ENCODE measurements at places on chromosomes 1 and 21.

DNA sequence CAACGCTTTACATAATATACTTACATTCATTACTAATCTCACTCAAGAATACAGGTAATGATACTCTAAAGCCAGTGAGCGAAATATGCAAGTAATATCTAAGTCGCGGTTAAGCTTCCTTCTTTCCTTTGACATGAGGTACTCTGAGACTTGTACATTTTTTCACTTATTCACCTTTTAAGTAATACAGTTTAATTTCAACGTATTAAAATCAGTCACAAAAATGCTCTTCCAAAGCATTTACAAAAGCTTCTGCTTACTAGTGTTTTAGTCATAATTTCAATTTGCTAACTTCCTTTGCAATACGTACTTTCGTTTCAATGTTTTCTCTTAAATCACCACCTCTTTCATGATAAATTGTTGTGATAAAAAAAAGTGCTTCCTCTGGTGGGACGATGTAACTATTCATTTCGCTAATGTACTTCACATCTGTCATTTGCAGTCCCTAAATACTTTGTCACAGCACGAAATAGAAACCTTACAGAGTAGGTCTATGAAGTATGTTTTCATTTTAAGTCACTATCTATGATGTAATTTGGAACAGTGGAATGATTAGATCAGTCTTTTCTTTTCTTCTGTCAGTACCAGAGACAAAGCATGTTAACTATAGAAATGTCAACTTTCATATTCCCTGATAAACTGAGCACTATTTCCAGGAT, 34.0 kb upstream of the ADGRL4 start:
- no peak for DNase-seq

DNA sequence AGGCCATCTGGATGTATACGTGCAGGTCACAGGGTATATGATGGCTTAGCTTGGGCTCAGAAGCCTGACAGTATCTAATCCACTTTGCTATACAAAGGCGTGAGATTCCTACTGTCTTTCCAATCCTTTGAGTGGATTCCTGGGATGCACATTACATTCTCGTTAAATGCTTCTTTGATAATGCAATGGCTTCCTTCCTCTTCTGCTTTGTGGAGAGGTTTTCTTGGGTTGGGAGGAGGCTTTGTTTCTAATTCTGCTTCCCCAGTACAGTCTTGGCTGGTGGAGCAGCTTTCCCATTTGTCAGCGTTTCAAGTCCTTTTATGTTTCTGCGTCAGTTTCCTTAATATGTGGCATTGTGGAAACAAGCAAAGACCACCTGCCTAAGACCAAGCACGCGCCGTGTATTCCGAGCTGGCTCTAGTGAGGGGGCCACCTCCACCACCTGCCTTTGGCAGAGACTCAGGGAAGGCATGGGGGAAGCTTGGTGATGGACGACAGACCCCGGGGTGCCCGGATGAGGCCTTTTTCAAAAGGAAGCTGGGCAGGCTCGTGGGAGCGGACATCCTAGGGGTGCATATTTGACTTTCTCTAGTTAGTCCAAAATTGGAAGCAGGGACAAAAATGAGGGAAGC, 72.7 kb downstream of the WDR4 start:
- no peak for DNase-seq

- no peak for DNase-seq
Measured at GRCh38 chr21:36728371-36729111, 29.6 kb downstream of the SIM2 start.

DNA sequence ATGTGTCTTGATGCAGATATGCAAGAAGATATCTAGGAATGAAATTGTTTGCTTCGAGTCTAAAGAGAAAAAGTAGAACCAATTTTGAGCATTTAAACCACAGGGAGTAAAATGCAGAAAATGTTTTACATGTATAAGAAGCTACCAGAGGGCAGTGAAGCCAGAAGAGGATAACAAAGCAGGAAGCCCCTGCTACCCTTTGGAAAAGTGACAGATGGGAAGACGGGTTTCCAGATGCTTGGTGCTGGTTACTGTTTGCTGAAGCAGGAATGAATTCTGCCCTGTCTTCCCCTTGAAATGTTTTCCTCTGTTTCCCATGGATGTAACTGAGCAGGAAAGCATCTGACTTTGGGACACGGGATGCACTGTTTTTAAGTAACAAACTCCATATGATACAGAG, 822.2 kb downstream of the MRPL39 start:
- no peak for DNase-seq

GRCh38 chr1:234963180-234963903, 165.3 kb downstream of the TOMM20 start:
- DNase-seq, result peak; percentile 77

DNA sequence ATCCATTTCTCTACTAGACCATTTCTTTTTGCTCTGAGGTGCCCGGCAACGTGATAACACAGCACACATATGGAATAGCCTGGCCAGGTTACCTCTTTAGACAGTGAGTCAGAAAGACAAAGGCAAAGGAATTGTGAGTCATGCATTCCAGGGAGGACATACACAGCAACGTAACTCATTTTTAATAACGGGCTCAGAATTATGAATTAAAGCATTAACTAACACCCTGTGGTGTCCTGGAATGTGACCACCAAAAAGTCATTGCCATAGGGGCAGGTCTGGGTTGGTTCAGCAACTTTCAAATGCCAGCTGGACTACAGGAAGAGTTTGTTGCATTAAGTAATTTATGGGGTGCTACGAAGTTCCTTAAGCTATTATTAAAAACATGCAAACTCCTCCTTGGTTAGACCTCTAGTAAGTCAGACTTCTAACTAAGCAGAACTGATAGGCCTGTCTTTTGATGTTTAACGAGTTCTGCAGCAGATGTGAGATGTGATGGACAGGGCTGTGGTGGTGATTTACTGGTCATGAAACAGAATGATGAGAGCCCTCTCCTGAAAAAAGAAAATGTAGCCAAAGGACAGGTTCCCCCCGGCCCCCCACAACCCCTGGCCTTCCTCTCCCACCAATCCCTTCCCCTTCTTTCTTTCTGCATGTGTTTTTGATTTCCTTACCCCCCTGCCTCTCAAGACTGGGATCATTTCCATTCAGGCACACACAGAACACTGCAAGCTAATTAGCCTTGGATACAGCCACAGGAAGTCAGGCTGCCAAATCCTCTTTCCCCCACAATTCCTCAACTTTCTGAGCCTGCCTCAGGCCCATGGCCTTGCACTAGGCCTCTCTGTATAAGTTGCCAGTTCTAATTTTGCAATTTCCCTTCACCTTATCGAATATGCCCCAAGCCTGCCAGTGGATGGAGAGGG, 88.9 kb upstream of the HAO2 start:
- no peak for DNase-seq

- no peak for DNase-seq
Measured at GRCh38 chr1:243712242-243712641, 137.8 kb downstream of the AKT3 start.

DNA sequence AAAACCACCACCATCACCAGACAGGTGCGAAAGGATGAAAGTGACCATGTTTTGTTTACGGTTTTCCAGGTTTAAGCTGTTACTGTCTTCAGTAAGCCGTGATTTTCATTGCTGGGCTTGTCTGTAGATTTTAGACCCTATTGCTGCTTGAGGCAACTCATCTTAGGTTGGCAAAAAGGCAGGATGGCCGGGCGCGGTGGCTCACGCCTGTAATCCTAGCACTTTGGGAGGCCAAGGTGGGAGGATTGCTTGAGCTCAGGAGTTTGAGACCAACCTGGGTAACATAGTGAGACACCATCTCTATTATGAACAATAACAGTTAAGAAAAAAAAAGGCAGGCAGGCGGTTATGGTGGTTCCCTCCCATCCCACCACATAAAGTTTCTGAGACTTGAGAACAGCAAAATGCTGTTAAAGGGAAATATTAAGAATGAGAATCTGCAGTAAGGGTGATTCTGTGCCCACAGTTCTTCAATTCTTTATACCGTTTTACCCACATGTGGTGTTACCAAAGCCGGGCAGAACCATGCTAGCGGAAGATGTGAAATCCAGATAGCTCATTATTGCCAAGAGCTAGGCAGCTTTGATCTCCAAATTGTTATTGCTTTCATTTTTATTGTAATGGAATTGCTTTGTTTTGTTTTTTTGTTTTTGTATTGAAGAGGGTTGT, 34.5 kb upstream of the TDRD10 start:
- DNase-seq, result no peak

DNA sequence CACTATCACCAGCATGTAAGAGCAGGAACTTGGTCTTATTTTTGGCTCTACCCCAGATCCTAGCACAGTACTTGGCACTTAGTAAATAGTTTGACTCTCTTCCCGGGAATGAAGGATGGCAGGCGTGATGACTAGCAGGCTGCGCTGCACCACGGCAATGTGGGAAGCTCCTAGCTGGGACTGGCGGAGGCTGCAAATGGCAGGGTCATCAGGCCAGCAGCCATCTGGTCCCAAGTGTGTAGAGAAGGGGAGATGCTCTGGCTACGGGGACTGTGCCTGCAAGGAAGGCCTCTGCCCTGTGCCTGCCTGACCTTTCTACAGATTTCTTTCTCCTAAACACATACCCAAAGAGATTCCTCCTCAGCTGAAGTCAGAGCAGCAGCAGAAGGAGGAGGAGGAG, 95.0 kb downstream of the KCND3 start:
- no peak for DNase-seq

DNA sequence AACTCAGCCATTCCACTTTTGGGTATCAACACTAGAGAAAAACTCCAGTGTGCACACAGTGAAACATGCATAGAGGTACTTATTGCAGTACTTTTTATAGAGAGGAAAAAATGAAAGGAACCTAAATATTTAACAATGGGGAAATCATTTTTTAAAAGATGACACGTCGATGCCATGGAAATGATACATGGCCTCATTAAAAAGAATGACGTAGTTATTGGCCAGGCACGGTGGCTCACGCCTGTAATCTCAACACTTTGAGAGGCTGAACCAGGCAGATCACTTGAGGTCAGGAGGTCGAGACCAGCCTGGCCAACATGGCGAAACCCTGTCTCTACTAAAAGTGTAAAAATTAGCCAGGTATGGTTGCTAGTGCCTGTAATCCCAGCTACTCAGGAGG, 42.5 kb downstream of the MATN1 start:
- DNase-seq, result no peak

DNA sequence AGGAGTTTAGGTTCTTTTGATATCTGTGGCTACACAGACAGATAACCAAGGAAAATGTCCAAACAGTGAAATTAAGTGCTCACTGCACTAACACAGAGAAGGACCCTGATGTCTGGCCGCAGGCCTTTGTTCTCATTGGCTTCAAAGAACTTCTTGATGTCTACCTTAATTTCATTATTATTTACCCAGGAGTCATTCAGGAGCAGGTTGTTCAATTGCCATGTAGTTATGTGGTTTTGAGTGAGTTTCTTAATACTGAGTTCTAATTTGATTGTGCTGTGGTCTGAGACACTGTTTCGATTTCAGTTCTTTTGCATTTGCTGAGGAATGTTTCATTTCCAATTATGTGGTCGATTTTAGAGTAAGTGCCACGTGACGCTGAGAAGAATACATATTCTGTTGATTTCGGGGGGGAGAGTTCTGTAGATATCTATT, 15.2 kb upstream of the LGALS8 start:
- DNase-seq, result no peak

GRCh38 chr1:84236256-84236655, 65.3 kb upstream of the SAMD13 start:
- DNase-seq, result no peak

GRCh38 chr1:153365696-153366095, 8.0 kb downstream of the S100A9 start:
- no peak for DNase-seq

DNA sequence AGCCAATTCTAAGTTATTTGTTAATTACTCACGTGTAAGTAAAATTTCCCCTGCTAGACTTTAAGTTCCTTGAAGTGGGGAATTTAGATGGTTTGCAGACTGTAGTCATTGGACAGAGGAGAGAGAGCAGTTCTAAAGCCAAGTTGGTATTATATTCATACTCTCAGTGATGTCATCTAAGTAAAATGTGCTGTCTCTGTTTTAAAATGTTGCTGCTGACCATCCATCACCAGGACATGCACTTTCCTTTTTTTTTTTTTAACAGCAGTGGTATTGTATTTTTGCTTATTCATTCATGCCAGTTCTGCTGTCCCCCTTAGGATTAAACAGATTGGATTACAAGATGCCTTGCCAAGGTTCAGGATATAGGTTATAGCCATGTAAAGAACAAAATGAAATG, 2.3 kb downstream of the TTLL7 start:
- no peak for DNase-seq

DNA sequence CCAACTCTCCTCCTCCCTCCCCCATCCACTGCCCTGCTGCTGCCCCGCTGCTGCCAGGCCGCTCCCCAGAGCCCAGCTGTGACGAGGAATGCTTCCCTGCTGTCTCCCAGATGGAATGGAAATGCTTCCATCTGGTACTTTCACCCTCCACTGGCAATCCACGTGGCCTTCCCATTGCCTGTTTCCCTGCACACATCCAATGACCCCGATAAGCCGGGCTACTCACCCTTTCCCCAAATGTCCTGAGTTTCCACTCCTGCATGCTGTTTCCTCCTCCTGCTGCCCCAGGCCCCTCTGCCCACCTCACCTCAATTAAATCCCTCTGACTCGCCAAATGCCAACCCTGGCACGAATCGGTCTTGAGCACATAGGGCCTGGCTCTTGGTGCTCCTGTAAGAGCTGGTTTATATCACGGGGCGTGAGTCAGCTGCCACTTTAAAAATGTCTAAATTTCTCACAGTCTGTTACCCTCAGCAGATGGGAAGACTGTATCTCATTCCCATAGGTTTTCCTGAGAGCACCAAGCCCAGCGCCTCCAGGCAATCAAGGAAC, 36.4 kb downstream of the MRAP start:
- no peak for DNase-seq

DNA sequence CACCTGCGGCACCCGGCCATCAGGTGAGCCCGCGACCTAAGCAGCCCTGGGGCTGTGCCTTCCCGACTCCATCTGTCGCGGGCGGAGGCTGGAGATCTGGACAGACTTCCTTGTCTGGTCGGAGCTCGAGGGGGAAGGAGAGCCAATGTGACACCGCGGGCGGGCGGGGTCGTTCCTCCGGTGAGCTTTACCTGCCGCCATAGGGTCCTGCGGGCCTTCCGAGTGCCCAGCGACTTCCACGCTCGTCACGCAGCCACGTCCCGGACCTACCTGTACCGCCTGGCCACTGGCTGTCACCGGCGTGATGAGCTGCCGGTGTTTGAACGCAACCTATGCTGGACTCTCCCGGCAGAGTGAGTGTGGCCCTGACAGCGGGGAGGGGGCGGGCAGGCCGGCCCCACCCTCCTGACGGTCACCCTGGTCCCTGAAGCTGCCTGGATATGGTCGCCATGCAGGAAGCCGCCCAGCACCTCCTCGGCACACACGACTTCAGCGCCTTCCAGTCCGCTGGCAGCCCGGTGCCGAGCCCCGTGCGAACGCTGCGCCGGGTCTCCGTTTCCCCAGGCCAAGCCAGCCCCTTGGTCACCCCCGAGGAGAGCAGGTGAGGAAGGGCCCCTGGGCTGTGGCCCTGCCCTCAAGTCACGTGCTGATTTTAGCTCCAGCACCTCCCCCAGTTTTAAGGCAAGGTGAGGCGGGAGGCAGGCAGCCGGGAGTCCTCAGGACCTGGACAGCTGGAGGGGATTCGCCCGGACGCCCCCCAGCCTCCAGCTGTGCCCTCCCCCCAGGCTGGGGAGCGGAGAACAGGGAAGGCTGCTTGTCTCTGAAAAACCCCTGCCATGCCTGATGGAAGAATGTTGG, 1.1 kb downstream of the PUSL1 start:
- DNase-seq, result no peak

All from hematopoietic multipotent progenitor cell (in vitro differentiated cells).